ENCODE measurements at places on chromosomes 5 and 9.

DNA sequence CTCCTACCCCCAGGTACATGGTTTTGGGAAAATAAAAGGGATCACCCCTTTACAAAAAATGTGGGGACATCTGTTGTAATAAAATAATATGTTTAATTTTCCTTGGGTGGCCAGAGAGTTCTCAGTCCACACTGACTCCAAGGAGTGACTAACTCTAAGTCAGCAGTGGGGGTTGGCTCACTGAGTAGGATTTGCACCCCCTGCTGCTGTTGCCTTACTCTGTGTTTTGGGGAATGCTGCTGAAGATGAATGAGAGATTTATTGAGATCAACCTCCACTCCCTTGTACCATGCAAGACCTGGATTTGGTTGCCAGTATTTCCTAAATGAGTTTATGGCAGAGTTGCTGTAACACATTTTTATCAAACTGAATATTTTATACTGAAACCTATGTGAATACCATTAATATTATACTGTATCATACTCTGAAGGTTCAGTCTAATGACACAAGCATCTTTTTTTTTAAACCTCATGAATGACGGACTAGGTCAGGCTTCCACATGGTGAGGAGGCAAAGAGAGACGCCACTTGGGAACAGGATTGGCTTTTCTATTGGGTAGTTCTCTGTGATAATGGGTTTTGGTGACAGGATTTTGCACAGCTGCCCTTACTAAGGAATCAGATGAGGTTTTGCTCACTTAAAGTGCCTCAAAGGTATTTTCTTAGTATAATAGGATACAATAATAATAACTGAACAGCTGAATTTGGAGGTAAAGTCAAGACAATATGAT lies 121.3 kb upstream of the OSMR start:
- DNase-seq = no peak

- no peak for DNase-seq
These were observed 44.7 kb upstream of the NDFIP1 start for GRCh38 chr5:142063878-142064331.

DNA sequence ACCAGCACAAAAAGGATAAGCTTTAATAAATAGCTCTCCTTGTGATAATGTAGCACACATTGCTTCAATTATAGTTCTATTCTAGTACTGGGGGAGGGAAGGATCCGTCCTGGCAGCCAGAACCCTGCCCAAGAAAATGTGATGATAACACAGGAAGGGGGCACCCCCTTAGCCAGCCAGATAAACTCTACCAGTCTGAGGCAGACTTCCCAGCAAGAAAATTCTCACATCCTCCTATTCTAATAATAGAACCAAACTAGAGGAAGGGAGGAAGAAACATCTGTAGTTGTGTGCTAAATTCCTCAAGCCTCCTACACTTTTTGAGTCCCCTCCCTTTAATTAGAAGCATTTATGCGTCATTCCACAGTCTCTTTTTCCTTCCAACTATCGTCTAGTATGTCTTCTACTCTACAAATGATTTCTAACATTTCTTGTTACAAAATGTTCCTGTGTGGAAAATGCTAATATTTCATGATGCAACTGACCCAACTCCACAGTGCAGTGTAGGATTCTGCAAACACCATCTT lies 261.0 kb downstream of the SEMA5A start:
- DNase-seq = no peak

- DNase-seq = no peak
These were observed 20.4 kb upstream of the ZNF354B start for GRCh38 chr5:178839319-178839704.

GRCh38 chr5:152400846-152401245 lies 4.2 kb downstream of the NMUR2 start:
- DNase-seq = no peak

GRCh38 chr5:159750226-159750625 lies 166.1 kb upstream of the ADRA1B start:
- DNase-seq = no peak

GRCh38 chr5:172031894-172032461 lies 25.5 kb upstream of the FBXW11 start:
- DNase-seq = no peak

GRCh38 chr9:35687972-35688557 lies 1.7 kb downstream of the TPM2 start:
- no peak for DNase-seq

DNA sequence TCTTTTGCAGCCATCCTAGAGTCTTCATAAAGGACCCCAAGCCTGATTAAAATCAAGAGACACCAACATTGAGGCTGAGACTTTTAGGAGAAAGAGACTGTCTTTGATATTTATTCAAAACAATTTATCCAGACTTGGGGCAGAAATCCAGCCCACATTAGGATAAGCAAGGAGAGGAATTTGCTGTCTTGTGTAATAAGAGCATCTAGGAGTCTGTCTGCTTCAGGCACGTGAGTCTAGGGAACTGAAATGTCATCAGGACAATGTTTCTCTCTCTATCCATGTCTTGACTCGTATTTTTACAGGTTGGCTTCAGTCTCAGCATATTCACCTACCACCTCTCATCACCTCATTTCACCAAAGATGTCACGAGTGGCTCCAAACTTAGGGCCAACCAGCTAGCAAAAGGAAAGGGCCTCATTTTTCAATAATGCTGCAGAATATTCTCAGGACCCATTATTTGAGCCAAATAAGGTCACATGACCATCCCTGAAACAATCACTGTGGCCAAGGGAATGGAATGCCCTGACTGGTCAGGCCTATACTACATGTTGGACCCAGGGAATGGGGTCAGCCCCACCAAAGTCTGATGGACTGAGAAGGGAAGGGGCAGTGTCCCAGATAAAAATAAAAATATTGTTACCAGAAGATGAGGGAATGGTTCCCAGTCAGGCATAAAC lies 70.3 kb upstream of the SAP30L start:
- no peak for DNase-seq

DNA sequence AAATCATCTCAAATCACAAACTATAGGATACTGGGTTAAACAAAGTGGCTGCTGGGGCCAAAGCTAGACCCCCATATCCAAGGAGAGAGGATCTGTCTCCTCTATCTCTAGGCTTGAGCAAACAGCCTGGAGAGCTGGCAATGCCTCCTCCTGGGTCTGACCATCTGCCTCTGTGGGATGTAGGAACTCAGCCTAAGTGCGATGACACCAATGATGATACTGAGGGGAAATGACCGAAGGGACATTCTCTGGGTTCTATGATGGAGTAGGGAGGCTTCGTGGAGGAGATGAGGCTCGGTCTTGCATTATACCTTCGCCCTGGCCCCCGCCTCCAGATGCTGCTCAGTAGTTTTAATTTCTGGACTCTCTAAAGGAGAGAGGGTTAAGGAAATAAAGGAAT lies 9.3 kb upstream of the SPATA24 start:
- DNase-seq = no peak

- DNase-seq = no peak
These were observed 169.3 kb downstream of the PAX5 start for GRCh38 chr9:36864491-36865410.

DNA sequence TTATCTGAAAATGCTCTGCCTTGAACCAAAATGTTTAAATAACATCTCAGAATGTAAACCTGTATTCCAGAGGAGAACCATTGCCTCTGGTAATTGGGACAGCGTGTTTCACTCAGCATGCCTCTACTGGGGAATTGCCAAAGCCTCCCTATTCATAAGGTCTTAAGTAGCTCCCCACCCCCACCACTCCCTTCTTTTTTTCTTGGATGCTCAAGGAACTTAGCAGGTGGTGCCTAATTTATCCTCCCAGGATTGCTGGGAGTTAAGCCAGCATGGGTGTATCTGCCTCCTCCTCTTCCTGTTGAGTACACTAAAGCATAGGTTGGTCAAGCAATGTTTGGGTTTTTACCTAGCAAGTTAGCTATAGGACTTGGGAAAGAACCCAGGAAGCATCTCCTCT lies 220.2 kb downstream of the DMAC1 start:
- DNase-seq = no peak

DNA sequence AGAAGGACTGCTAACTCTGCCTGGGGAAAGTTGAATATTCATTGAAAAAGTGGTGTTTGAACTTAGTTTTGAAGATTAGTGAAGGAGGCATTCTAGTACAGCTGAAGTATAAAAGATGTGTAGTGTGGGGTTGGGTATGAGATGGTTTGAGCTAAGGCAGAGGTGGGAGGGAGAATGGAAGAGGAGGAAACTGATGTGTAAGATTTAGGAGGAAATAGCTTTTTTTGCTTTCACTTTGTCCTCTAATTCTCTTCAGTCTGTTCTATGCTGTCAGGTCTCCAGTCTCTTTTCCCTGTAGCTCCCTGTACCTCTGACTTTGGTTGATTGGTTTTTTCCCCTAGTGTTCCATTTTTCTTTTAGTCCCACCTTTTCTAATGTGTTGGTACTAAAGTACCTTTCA lies 9.0 kb downstream of the CREBRF start:
- DNase-seq = no peak

DNA sequence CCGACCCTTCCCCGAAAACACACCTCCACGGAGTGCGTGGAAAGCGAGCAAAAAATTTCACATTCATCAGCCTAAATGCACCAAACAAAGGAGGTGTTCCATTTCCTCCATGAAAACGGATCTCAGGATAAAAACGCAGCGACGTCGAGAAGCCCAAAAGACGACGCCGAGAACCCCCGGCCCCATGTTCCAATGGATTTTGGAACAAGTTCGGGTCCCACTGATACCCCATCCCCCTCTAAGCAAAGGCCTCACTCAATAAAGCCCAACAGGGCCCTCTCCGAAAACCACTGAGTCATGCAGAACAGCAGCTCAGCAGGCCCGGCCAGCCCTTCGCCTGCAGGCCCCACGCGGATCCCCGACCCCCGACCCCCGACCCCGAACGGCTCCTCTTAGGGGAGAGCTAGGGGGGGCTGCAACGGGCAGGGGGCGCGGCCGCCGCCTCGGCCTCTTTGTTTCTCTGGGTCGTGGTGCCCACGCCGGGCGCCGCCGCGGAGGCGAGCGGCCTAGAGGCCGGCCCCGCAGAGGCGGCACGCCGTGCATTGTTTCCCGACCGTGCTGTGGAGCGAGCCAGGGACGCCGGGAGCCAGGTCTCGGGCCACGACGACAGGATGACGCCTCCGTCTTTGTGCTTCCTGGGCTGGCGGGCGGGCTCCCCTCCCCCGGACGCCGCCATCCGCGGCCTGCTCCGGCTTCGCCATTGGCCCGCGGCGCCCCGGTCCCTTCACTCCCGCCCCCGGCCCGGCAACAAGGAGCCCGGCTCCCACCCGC lies 915 bp downstream of the ZFAND5 start:
- DNase-seq = no peak

DNA sequence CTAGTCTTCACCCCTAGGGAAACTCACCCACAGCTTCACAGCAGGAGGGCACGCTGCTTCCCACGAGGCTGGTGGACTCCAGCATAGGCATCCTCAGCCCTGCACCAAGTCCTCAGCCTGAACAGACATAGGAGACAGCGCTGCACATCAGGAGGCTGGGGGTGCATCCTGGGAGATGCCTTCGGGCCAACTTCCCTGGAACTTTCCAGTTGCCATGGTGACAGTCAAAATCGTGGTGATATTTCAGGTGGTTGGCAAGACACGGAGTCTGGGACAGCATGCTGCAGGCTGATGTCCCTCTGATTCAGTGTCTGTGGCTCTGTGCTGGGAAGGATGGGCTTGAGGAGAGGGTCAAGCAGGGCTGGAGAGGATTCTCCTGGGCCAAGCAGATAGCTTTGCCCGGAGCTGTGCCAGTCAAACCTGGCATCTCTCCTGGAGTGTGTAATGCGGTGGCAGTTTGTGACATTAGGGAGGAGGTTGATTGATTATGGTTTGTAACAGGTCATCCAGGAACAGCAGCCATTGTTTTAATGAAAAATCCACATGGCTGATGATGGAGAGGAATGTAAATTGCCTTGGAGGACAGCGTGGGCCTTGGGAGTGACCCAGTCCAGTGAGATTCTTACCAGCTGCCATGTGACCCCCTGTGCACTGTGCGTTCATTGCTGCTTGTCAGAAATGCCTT lies 35.6 kb upstream of the SEMA4D start:
- no peak for DNase-seq

GRCh38 chr9:108386859-108387384 lies 468.9 kb downstream of the ACTL7B start:
- no peak for DNase-seq

DNA sequence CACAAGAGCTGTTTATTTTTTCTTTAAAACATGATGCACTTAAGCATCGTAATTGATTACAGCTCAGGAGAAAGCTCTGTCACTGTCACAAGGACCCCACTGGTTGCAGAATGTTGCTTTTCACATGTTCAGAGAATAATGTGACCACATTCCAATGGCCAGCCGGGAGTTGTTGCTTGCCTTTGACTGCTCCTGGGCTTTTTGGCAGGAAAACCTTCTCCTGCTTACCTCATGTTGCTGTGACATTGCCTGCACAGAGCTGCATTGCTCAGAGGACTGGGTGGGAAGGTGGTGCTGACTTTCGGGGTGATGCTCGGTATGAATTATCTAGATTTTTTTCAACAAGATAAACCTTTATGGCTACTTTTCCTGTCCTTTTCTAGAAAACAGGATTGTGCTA lies 88.2 kb downstream of the PALM2AKAP2 start:
- no peak for DNase-seq

- DNase-seq = no peak
These were observed 4.7 kb downstream of the CREB3 start for GRCh38 chr9:35737143-35737542.

- DNase-seq = no peak
These were observed 40.8 kb upstream of the GNPDA1 start for GRCh38 chr5:142053426-142054151.

DNA sequence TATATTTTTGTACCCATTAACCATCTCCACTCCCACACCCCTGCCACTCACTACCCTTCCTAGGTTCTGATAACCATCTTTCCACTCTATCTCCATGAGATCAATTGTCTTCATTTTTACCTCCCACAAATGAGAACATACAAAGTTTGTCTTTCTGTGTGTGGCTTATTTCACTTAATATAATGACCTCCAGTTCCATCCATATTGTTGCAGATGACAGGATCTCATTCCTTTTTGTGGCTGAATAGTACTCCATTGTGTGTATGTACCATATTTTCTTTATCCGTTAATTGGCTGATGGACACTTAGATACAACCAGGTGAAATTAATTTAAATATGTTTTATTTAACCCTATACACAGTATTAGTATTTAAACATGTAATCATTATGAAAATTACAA lies 552.9 kb downstream of the PDE4D start:
- DNase-seq = no peak

DNA sequence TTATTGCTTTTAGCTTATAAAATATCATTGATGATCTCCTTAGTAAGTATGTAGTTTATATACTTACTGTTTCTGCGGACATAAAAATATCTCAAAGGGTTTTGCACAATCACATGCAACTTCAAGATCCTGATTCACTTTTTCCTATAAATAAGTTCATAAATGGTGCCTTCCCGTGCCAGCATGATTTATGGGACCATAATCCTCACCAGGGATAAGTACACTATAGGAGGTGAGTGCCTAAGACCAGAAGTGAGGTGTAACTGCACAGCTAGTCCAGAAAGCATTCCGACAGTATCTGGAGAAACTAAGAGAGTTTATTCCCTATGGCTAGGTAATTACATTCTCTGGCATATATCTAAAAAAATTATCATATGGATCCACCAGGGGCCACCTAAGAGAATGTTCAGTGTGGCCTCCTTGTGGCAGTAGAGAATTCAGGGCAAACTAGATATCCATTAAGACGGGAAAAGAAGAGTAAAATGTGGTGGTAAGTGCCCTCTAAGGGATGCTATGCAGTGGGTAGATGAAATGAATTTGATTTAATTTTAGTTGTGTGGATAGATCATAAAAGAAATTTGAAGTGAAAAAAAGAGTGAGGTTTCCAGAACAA lies 402.5 kb upstream of the SLC24A2 start:
- DNase-seq = no peak
